ENCODE measurements at places on chromosomes 3 and 15.

DNA sequence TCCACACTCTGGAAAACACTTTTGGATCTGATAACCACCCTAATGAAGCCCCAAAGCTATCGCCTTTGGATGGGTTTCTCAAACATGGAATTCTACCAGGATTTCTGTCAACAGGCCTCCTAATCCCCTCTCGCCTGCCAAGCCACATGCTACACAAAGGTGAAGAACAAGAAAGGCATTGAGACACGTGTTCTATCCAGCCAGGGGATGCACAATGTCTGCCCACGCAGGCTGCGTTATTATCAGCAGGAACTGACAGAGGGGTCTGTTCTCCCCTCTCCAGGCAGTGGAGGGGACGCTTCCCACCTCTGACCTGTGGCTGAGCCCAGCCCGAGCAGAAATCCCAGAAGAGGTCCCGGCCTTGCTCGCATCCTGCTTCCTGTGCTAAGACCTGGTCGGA lies 45.4 kb upstream of the THBS1 start:
- DNase-seq, result no peak

- DNase-seq, result no peak
These were observed 204.9 kb upstream of the CGNL1 start for GRCh38 chr15:57171426-57171825.

- peak; percentile 80 for DNase-seq
These were observed 12.1 kb downstream of the OSBPL10 start for GRCh38 chr3:31968927-31969418.

- no peak for DNase-seq
These were observed 65.1 kb downstream of the MRPL46 start for GRCh38 chr15:88401996-88402656.

DNA sequence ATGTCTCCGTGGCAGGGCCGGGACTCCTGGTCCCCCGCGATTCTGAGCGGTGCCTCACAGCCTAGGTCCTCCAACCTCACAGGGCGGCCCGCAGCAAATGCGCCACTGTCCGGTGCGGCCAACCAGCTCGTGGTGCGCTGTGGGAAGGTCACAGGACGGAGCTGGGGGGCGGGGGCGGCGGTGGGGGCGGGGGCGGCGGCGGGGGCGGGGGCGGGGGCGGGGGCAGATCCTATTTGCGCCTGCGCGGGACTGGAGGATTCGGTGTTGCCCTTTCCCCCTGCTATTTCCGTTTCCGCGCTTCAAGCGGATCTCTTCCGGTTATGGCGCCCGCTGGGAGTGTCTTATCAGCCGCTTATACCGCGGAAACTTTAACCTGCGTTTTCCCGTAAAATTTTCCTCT lies 106.7 kb upstream of the SNRPN start:
- DNase-seq, result no peak

GRCh38 chr3:19645093-19645492 lies 288.9 kb downstream of the EFHB start:
- DNase-seq, result no peak

DNA sequence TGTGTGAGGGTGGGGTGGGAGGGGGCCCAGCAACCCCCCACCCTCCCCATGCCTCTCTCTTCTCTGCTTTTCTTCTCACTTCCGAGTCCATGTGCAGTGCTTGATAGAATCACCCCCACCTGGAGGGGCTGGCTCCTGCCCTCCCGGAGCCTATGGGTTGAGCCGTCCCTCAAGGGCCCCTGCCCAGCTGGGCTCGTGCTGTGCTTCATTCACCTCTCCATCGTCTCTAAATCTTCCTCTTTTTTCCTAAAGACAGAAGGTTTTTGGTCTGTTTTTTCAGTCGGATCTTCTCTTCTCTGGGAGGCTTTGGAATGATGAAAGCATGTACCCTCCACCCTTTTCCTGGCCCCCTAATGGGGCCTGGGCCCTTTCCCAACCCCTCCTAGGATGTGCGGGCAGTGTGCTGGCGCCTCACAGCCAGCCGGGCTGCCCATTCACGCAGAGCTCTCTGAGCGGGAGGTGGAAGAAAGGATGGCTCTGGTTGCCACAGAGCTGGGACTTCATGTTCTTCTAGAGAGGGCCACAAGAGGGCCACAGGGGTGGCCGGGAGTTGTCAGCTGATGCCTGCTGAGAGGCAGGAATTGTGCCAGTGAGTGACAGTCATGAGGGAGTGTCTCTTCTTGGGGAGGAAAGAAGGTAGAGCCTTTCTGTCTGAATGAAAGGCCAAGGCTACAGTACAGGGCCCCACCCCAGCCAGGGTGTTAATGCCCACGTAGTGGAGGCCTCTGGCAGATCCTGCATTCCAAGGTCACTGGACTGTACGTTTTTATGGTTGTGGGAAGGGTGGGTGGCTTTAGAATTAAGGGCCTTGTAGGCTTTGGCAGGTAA lies 8.1 kb downstream of the FAM131A start:
- no peak for DNase-seq
